Activated naive CD8-positive, alpha-beta T cell treated with anti-CD3 and anti-CD28 coated beads, Interleukin-2, amount 50 U/mL, for 16 hours (primary cell): ENCODE measurements at places on chromosomes 5 and 9.
A peak's percentile ranks its signal among the peaks of the same experiment; 100 is the strongest.

- DNase-seq: no peak
Observed at GRCh38 chr9:21983561-21983935, 10.6 kb downstream of the CDKN2A start.

GRCh38 chr5:74124826-74125225 is 498.8 kb downstream of the ARHGEF28 start:
- no peak for DNase-seq

DNA sequence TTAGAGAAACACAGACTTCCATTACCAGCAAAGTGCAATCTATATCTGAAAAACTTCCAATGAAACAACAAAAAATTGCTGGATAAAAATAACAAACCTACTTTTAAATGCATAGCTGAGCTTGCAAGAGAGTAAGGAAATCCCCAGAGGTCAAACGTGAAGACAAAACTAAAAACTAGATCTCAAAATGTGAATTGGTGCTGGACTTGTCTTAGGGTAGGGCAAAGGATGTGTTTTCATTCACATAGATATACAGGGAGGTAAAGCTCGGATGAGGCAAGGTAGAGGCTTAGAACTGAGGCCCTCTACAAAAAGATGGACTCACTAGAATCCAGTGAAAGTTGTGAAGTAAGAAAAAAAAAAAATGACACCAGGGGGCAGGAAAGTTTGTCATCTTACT is 13.6 kb upstream of the RASA1 start:
- DNase-seq: no peak

- no peak for DNase-seq
Observed at GRCh38 chr5:58944221-58944620, 361.3 kb downstream of the RAB3C start.

DNA sequence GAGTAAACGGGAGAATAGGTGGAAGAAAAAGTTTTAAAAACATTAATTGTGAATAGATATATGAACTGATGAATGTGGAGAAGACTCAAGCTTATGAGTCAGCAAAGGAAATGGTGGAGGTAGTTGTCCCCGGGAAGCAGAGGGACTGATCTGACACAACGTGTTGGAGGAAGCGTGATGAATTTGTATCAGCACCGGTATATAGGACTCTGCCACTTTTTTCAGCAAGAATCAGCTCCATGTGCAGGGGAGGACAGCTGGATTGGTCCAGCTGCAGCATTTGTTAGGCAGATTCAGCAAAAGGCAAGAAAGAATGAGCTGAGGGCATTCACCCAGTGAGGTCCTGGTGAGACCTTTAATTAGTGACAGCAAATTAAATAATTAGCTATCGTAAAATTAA is 276.0 kb downstream of the TENT4A start:
- DNase-seq: no peak

- no peak for DNase-seq
Observed at GRCh38 chr5:161630948-161631347, 54.6 kb upstream of the GABRA6 start.

- no peak for DNase-seq
Observed at GRCh38 chr5:14309878-14310531, 166.9 kb downstream of the TRIO start.

DNA sequence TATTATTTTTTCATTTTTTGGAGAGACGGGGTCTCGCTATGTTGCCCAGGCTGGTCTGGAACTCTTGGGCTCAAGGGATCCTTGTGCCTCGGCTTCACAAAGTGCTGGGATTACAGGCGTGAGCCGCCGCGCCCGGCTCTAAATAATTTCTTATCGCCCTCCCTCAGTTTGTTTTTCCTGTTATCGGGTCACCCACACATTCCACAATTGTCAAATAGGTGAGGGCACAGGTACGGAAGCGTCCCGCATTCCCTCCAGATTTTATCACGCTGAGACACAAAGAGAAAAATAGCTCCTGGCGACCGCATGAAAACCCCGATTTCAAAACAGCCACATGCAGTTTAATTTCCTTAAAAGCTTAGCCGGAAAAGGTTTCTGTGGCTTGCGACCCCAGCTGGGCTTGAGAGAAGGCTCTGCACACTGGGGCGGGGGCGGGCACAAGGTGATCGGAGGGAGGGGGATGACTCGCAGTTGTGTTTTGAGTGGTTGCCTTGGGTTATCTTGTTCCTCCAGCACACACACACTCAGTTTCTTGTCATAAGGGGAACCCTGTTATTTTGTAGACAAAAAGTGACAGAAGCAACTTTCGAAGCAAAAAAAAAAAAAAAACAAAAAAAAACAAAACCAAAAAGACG is 717 bp upstream of the IQGAP2 start:
- DNase-seq: peak; percentile 50

DNA sequence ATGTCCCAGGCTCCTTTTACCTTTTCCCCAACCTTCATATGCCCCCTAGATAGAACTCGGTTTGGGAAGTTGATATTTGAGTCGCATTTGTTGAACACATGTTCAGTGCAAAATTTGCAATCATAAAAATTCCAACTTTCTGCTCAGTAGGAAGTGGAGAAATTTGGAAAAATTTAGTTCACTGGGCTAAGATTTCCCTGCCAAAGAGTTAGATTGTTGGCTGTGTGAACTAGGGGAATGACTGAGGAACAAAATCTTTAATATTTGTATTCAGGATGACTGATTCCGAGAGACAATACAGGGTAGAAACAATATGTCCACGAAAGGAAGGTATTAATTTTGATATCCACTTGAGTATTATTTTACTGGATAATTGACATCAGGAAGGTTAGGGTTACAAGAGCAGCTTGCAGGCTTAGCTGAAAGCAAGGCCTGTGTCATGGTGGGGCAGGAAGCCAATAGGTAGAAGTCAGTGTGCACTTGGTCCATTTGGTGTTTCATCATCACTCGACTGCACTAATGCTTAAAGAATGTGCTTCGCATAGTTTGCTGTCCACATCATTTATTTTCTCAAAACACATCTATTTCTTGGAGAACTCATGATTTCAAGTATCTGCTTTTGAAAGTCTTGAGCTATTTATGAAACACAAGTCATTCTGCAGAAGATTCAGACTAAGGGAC is 59.4 kb upstream of the GNA14 start:
- DNase-seq: no peak

- DNase-seq: no peak
Observed at GRCh38 chr5:60262576-60263295, 369.2 kb upstream of the PDE4D start.

DNA sequence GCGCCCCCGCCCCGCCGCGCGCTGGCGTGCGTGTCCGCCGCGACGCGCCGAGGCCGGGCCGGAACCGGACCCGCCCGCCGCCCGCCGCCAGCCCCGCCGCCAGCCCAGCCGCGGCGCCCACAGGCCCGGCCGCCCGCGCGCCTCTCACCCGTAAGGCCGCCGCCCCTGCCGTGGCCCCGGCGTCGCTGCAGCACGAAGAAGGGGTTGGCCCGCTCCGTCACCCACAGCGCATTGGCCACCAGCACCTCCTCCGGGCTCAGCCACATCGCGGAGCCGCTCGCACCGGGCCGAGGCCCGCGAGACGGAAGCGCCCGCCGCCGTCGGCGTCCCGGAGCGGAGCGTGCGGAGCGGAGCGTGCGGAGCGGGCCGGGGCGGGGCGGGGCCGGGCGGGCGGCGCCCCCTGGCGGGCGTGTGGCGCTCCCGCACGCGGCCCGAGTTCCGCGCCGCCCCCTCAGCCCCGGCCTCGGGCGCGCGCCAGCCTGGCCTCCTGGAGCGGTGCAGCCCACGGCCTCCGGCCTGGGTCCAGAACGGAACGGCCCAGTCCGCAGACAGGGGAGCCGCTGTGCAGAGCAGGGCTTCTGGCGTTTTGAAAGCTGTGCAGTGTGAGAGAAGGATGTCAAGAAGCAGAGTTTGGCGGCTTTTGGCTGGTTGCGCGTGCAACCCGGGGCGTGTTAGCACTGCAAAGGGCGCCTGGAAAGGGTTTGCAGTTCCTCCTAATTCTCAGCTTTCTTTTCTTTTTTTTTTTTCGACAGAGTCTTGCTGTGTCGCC is at the start of gene TBC1D9B:
TBC1D9B (minus strand) TSS at position 342 of the 769 bp plus-strand sequence; CDS start at position 266, 76 bp downstream.
- peak; percentile 23 for DNase-seq

- no peak for DNase-seq
Observed at GRCh38 chr9:36093384-36093783, 43.1 kb upstream of the GLIPR2 start.

DNA sequence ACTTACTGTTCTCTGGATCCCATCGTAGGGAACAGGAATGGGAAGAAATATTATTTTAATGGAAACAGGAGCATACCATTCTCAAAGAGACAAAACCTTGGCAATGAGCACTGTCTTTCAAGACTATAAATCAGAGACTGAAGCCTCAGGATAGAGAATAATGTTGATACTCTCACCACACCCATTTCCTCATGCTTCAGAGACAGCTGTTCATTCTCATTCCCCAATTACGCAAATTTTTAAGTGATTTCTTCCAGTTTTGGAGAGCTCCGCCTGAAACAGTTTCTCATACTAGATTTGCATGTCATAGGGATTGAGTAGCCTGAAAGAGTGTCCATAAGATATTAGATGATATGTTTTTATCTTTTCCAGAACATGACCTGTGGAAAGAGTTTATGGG is 290.5 kb upstream of the RASA1 start:
- DNase-seq: no peak

GRCh38 chr5:128645581-128645980 is 107.5 kb upstream of the FBN2 start:
- no peak for DNase-seq

DNA sequence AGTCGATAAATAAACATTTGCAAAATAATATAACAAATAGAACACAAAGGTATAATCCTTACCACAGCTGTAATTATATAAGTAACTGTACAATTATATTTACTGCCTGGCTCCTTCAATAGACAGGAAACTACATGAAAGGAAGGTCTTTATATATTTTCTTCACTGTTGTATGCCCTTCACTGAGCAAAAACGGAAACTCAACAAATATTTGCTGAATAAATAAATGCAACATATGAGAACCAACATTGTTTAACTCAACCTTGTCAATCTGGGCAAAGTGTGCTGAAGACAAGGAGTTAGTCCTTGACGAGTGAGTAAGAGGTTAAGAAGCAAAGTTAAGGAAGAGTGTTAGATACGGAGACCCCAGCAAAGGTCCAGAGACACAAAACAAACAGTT is 22.6 kb downstream of the PSMD5 start:
- no peak for DNase-seq

- DNase-seq: no peak
Observed at GRCh38 chr5:113047733-113048652, 71.4 kb downstream of the DCP2 start.

DNA sequence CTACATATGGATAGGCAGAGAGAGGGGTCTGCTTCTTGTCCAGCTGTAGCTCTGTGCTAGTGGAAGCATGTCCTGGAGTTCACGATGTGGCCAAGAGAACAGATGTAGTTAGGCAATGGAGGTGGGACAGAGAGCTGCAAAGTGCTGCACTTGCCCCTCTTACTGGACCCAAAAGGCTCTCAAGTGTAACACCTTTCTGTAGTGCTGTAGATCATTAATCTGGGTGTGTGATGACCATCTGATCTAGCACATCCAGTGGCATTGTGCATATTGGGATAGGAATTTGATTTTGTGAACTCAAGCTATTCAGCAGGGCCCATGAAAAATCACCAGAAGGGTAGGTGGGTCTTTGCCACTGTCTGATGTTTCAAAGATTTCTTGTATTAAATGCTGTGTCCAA is 151.4 kb downstream of the KDM4C start:
- no peak for DNase-seq
